HL-60 (cell line): ENCODE measurements at places on chromosomes 5 and 9.

GRCh38 chr9:78118742-78119473 is 87.3 kb upstream of the GNAQ start:
- peak; percentile 58 for DNase-seq

- no peak for DNase-seq
These were observed 16.0 kb upstream of the HAND1 start for GRCh38 chr5:154494036-154494435.

DNA sequence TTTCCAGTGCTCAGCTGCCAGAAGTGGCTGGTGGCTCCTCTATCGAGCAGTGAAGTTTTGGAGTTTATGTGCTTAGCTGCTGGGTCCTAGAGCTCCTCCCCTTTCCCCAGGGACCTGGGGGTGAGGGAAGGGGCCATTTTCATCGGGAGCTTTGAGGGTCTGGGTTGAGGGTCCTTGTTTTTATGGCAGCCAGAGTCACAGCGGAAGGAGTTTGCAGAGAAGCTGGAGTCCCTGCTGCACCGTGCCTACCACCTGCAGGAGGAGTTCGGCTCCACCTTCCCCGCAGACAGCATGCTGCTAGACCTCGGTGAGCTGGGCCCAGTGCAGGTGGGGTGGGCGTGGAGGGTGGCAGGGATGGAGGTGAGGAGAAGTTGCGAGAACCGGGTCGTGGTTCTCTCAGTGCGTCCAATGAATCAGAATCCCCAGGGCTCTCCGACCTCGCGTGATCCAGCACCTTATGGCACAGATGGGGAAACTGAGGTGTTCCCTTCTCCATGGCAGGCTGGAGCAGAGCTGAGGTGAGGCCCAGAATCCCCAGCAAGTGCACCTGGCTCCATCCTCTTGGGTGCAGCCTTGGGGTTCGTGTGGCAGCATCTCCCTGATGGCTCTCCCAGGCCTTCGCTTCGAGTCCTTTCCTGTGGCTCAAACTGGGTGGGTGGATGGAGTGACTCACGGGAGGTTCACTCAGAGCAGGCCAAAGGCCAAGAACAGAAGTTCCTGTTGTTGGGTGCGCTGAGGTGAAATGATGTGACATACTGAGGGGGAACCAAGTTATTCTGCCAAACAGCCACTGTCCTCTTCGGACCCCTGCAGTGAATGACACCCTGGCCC is 21.7 kb upstream of the DOLPP1 start:
- no peak for DNase-seq

DNA sequence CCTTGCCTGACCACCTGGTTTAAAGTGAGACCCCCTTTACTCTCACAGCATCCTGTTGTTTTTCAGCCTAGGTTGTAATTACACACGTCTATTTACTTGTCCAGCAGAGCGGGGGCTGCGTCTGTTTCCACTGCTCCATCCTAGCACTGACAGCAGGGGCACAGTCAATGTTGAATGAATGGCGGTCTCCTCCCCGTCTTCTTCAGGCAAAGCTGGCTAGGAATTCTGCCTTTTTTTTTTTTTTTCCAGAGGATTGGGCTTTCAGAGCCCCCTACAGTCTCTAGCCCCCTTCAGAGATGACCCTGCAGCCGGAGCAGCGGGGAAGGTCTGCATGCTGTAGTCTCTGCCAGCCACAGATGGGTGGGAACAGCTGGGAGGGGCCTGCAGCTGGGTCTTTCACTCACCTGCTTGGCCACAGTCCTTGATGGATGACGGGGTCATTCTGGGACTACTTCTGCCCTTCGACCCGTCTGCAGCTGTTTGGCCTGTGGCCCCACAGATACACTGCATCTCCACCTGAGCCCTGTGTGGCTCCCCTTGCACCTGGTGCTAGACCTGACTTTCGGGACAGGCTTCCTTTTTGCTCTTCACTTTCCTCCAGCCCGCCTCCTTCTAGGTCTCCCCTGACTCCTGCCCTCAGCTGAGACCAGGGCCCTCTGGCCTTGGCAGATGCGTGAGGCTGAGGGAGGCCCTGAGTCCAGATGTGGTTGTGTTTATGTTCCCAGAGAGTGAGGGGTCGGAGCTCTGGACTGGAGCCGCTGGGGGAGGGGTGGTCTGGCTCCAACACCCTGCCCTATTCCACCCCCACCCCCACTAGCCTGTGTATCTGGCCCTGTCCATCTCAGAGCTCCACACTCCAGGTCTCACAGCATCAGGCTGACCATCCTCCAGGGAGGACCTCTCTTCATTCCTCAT is 8.0 kb downstream of the PITX1 start:
- DNase-seq = no peak

DNA sequence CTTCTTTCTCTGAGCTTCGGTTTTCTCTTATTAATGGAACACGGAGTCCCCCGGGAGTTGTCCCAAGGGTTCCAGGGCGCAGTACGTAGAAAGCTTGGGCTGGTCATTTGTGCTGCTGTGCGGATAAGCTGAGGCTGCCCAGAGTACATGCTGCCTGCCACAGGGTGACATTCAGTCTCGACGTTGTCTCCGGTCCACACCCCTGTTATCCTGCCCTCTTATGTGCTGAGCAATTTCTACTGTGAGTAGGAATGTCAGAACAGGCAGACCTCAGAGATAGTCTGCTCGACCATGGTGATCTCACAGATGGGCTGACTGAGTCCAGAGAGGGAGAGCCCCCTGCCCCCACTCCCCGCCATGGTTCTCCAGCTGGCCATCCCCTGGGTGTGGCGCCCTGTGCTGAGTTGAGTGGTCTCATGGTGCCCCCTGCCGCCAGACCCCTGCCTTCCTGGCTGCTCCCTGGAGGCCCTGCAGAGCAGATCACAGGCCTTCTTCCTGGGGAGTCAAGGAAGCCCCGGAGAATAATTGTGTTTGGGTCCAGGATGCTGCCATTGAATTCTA is 124.0 kb downstream of the RGS3 start:
- DNase-seq = no peak

DNA sequence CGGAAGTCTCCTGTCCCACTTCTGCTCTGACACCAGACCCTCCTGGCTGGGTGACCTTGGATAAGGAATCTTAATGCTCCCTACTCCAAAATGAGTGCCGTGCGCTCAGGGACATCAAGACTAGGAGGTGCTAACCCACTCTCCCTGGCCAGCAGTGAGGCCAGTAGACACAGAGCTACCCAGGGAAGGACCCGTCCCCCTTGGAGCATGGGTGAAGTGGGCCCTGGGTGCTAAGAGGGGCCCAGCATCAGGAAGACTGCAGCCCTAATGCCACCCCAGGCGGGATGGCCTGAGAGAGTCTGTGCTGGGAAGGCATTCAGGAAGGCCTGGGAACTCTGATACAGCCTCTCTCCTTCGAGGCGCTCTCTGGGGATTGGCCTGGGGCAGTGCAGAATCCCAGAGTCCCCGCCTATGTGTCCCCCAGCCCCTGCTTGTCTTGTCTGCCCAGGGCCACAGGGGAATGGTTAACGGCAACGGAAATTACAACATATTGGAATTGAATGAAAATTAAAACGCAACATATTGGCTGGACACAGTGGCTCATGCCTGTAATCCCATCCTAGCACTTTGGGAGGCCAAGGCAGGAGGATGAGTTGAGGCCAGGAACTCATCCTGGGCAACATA is 29.7 kb upstream of the RNU6ATAC start:
- no peak for DNase-seq

- no peak for DNase-seq
These were observed 24.0 kb downstream of the LYRM7 start for GRCh38 chr5:131194725-131195124.

DNA sequence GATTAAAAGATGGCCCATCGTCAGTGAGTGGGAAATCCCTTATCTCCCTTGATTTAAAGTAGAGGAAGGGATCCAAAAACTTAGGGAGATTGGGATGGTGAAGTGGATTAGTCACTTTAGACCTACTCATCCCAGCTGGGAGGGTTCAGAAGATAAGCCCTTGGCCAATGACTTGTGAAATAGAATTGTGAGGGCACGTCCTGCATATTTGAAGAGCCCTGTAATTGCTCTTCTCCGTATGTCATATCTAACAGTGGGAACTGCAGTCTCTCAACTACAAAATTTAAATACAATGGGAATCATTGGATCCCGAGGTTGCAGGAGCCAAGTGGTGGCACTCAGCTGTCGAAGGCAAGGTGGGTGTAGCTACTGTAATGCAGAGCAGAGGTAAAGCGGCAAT is 65.4 kb upstream of the C9orf72 start:
- no peak for DNase-seq

GRCh38 chr9:90058182-90058763 is 453.5 kb downstream of the GADD45G start:
- no peak for DNase-seq

GRCh38 chr5:143707806-143708205 is 104.2 kb upstream of the HMHB1 start:
- DNase-seq = no peak

- DNase-seq = no peak
These were observed 13.2 kb upstream of the CEL start for GRCh38 chr9:133048595-133048994.

DNA sequence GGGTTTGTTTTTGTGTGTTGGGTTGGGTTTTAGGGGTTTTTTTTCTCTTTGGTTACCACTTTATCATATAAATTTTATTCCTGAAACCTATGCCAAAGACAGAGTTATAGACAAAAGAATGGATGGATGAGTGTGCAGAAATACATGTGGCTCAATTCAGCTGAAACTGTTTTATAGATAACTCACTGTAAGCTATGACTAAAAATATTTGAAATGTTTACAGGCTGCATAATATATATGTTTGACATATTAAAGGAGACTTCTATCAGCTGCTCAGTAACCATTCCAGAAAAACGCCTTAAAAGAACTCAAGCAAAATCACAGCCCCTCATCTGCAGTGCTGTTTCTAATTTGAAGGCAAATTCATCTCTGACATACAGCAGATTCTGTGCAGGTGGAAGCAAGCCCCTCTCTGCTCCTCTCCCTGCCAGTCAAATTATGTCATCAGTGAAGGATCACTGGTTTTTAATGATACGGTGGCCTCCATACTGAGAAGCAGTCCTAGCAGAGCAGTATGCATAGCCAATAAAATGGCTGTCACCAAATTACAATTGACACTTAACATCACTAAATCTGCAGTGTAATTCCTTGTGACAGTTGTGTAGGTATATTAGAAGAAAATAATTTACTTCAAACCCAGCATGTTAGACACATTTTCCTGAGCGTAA is 301.6 kb downstream of the NR2F1-AS1 start:
- DNase-seq = no peak

- DNase-seq = no peak
These were observed 20.7 kb downstream of the ANKRA2 start for GRCh38 chr5:73544429-73545402.

GRCh38 chr5:130571076-130571475 is 594.0 kb downstream of the HINT1 start:
- DNase-seq = no peak

GRCh38 chr9:124869986-124870560 is 8.1 kb downstream of the ARPC5L start:
- peak; percentile 44 for DNase-seq

- no peak for DNase-seq
These were observed 681.9 kb downstream of the ISL1 start for GRCh38 chr5:52065182-52065581.

- DNase-seq = no peak
These were observed 21.3 kb upstream of the SERINC5 start for GRCh38 chr5:80277191-80277590.

GRCh38 chr9:85871008-85871407 is 69.9 kb upstream of the NAA35 start:
- no peak for DNase-seq

GRCh38 chr5:142571371-142571770 is 114.5 kb downstream of the FGF1 start:
- no peak for DNase-seq

GRCh38 chr9:108423433-108423832 is 432.4 kb downstream of the ACTL7B start:
- no peak for DNase-seq

DNA sequence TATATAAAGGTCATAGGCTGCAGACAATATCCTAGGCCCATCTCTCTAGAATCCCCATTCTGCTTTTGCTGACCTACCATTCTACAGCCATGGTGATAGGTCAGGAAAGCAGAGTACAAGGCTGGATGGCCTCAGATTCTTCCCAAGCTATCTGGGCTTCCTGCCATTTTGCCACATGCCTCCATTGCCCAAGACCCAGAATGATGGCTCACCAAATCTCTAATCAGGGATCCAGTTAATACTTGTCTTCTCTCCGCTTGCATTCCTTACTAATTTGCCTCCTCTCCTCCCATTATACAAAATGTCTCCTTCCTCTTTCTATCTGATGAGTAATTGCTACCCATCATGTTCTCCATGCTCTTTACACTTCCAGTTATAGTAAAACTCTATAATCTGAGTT is 22.7 kb upstream of the NDUFS4 start:
- no peak for DNase-seq

DNA sequence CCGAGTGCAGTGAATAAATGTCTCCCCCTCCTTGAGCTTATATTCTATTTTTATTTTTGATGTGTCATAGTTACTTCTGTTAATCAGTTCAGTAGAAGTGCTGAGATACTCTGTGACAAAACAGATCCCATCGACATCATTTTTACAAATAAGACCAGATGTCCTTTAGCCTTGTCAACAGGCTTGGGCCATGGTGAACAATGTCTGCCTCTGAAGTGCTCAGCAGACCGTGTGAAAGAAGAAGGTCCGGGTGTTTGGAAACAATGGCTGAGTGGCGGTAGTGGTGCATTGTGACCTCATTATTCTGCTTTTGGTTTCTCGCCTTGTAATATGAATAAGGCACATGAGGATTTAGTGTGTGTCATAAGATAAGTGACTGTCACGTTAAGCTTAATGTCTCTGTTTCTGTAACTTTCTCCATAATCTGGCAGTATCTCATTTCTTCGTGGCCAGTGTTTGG is 71.2 kb downstream of the SYK start:
- DNase-seq = no peak

DNA sequence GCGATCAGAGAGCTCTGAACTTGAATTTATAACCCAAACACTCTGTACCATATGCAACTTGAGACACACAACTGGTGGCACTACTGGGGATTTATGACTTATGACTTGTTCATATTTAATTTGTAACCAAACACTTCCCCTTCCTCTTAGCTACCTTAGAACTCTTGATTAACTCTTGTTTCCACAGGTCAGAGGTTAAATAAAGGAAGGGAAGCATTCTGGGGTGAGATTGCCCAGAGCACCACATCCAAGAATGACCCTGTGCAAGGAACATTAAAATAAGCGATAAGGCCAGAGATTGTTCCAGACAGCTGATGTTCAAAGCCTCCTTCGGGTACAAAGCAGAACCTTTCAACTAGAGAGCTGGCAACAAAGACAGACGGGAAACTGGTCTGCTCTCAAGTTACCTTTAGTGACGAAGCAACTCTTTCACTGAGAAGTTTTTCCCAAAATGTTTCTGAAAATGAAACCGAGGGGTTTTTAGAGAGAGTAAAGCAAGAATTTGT is 242.6 kb downstream of the DENND1A start:
- no peak for DNase-seq

GRCh38 chr9:137111788-137112563 is 2.6 kb downstream of the DPP7 start:
- no peak for DNase-seq
